T47D (cell line): ENCODE measurements at places on chromosomes 1 and 21.

GRCh38 chr1:107626073-107626796, 338.7 kb downstream of the VAV3 start:
- peak; percentile 85 for DNase-seq

GRCh38 chr1:159934136-159935039, 9.1 kb upstream of the TAGLN2 start:
- no peak for DNase-seq

DNA sequence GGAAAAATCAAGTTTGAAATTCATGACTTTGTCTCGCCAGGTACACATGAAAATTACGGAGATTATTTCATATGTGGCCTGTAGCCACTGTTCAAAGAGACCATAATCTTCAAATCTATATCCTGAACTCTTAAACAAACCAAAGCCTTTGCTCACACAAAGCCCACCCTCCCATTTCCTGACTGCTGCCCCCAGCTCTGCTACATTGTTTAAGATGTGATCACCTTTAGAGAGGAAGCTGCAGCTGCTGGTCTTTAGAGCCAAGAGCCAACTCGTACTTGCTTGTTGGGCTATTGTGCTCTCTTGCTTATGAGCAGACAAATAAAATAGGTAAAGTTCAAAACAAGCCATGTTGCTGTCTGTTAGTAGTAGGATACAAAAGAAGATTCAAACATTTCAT, 71.9 kb downstream of the DTL start:
- DNase-seq = no peak

GRCh38 chr1:146036965-146037646, 15.6 kb upstream of the HJV start:
- peak; percentile 93 for DNase-seq

DNA sequence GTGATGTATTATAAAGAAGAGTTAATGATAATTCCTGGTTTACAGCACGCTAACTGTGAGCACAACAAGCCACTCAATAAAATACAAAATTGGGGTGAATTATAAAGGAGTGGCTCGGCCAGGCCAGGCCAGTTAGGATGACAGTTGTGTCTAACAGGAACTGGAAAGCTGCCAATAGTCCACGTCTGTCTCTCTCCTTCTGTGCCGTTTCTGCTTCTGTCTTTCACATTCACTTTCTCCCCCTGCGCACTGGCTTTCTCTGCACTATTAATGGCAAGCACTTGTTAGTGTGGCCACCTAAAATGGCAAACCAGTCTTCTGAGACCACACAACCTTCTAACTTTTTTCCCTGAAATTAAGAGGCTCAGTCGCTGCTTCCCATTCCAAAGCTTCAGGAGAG, 394.3 kb downstream of the NTNG1 start:
- DNase-seq = no peak

- no peak for DNase-seq
Measured at GRCh38 chr1:117821382-117821755, 108.1 kb downstream of the GDAP2 start.

DNA sequence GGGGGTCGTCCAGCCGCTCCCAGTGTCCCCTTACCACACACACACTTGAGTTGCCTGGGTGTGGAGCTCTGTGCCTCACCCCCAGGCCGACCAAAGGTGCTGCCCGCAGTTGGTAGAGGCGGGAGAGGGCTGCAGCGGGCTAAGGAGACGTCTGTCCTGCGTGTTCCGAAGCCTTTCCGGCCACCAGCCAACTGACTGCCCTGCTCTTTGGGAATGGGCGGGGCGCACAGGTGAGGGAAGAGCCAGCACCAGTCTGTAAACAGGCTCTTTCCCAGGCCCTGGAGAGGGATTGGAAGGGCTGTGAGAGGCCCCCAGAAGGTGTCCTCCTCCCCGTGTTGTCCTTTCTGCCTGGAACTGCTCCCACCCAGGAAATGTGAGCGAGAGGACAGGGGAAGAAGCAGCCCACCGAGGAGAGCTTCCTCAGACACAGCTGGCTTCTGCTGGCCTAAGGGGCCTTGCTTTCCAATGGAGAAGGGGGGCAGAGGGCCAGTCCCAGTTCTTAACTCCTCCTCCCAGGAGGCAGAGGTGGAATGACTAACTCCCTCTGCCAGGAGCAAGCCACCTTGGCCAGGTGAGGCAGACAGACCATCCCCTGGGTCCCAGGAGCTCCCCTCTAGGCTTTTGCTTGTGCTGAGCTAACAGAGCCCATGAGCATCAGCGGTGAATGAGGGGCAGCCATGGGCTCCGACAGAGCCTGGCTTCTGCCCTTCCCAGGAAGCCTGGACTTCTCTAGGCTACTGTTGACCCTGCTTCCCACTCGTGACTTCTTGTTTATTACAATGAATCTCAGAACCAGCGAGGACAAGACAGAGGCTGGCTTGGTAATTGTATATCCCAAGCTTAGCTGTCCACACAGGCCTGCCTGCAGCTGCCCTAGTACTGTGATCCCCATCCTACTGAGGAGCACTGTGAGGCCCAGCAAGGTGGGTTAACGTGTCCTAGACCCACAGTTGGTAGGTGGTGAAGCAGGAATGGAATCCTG, 158.1 kb upstream of the COA6 start:
- peak; percentile 54 for DNase-seq

DNA sequence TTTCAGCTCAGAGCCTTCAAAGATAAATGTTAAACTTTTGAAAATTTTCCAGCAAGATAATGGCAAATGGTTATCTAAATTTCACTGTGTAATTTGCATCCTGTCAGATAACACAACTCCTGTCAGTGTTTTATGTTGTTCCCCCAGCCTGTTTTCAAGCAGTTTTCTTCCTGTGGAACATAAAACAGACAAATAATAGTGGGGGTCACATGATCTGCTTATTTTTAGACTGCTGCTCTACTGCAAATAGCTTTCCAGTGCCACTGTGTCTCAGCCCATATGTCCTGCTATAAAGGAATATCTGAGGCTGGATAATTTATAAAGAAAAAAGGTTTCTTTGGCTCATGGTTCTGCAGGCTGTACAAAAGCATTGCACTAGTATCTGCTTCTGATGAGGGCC, 32.2 kb downstream of the FMO3 start:
- DNase-seq = no peak

GRCh38 chr1:106173101-106173500, 883.4 kb upstream of the PRMT6 start:
- no peak for DNase-seq

DNA sequence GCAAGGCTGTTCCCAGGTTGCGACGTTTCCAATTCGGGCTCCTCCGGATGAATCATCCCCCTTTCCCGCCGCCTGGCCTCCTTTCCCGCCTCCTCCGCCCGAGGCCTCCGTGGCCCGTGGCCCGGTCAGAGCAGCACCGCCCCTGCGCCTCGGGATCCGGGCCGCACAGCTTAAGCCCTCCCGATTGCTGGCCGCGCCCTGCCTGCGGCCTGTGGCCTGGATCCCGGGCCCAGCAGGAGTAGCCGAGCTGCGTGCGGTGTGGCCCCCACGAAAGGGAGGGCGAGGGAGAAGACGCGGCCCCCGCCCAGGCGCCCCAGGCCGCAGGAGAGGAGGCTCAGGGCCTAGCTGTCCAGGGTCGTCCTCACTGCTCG, 1.0 kb downstream of the TMEM200B start:
- no peak for DNase-seq

DNA sequence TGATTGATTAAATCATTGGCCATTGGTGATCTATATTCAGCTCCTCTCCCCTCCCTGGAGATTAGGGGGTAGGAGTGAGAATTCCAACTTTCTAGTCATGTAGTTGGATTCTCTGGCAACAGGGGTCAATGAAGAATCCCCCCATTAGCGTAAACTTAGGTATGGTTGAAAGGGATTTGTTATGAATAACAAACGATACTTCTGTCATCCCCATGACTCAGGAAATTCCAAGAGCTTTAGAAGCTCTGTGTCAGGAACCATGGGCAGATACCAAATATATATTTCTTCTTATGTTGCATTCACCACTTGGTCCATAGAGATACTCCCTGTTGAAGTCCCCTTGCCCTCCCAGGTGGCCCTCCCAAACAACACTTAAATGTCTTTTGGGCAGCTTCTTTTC, 124.5 kb downstream of the DNM3 start:
- DNase-seq = no peak

GRCh38 chr1:71240656-71241055, 159.8 kb upstream of the ZRANB2 start:
- DNase-seq = no peak

GRCh38 chr1:203089001-203089650, 3.3 kb upstream of the MYOG start:
- no peak for DNase-seq

DNA sequence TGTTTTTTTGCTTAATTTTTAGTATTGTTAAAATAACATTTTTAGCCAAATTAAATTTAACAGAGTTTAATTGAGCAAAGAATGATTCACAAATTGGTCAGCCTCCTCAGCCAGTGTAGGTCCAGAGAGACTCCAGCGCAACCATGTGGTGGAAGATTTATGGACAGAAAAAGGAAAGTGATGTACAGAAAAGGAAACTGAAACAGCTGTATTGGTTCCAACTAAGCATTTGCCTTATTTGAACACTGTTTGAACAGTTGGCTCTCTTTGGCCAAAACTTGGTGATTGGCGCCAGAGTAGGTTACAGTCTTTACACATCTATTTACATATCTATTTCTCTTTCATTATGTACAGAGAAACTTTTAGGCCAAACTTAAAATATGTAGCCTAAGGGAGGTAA, 19.4 kb downstream of the RPS6KC1 start:
- DNase-seq = peak; percentile 54

DNA sequence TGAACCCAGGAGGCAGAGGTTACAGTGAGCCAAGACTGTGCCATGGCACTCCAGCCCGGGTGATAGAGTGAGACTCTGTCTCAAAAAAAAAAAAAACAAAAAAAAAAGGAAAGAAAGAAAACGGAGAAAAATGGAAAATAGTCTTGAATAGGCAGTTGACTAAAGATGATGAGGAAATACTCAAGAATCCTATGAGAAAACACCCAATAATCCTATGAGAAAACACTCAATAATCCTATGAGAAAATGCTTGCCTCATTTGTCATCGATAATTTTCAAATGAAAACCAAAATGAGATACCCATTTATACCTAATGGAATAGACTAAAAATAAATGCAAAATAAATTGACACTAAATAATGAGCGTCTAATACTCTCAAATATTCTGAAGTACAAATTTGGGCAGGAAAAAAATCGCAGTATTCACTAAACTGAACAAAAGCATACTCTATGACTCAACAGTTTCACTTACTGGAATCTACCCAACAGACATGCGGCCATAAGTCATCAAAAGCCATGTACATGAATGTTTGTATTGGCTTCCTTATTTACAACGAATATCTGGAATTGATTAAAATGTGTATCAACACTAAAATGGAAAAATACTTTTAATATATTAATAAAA, 733.9 kb upstream of the CHRM3 start:
- no peak for DNase-seq

DNA sequence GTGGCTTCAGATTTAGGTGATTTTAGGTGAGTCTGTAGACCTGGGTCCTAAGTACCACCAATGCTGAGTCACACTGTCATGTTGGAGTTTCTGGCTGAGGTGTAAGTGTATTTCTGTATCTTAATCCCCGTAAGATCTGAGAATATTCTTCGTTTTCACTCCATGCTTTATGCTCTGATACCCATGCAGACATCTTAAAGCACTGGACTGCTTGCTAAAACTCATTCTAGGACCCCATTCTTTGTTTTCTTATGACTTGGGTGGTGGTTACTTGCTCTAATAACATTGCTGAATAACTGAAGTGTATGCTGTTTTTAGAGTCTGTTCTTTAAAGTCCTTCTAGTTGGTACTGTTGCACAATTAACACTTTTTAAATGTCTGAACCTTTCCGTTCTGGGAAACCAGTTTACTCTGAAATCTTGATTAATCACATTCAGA, 36.6 kb downstream of the CDC42 start:
- no peak for DNase-seq

- no peak for DNase-seq
Measured at GRCh38 chr1:14421977-14422609, 176.4 kb upstream of the KAZN start.

- no peak for DNase-seq
Measured at GRCh38 chr1:100995198-100995988, 30.2 kb downstream of the DPH5 start.

- no peak for DNase-seq
Measured at GRCh38 chr1:51331206-51332100, 1.1 kb upstream of the TTC39A start.

DNA sequence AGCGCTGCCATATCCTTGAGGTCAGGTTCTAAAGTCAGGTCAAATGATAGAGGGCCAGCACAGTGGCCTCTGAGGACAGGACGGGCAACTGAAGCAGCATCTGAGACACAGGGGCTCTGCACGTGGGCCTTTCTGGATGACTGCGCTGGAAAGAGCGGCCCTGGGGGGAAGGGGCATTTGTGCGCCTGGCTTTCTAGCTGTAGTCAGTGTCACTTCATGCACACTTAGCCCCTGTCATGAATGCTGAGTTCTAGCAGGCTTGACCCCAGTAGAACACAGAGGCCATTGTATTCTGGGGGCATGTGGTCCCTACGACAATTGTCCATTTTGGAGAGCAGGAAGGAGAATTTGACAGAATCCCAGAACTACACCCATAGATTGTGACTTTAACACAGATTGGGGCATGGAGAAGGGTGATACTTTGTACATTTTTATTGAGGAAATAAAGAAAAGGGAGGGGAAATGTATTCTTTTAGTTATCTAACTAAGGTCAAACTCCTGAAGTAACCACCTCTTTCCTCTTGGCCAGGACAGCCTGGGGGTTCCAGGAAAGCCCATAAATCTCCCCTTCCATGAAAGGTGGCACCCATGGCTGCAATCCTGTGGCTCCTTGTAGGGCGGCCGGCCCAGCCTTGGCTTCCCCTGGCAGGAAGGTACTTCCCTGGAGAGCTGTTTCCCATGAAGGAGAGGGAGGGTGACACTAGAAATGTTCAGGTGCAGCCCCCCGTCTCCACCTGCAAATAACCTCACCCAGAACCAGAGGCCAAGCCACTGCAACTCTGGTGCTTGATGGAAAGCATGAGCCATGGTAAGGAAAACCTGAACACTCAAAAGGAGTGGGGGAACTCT, 34.4 kb downstream of the NTPCR start:
- no peak for DNase-seq

DNA sequence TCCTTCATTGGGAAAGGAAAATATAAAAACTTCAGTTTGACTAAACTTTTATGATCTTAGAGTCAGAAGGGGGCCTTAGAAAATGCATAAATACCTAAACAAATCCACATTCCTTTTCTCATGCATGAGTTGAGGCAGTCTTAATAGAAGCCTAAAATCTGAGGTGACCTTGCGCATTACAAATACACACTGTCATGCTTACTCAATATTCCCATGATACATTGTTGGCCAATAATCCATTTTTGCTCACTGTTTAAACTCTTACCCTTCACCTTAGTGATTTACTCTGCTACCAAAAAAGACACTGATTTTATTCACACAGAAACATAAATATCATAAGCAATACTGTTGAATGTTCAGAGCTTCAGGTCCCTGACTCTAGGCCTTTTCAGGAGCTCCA, 19.1 kb upstream of the TMCO1 start:
- DNase-seq = no peak

DNA sequence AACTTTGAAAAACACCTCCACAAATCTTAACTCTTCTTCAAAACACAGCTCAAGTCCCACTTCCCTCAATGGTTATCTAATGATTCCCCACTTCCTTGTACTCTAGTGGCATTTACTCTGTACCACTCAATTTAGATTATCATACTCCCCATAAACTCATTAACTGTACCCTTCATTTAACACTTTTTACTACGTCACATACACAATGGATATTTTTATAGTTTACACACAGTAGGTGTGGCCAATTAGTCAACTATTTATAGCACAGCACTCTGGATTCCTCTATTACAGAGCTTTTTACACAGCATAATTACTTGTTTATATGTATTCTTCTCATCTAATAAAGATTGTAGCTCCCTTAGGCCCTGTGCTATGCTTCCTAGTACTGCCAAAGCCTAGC, 62.1 kb downstream of the FOXJ3 start:
- no peak for DNase-seq

- DNase-seq = no peak
Measured at GRCh38 chr1:234978397-234979295, 150.0 kb downstream of the TOMM20 start.
